ENCODE measurements at places on chromosomes 4 and X. TPM values are rescaled to one million over a fixed set of nuclear protein-coding genes. Genes with fewer than 3 reads are reported as not detected.

- H3K36me3 ChIP-seq: no peaks in the 10 kb centered on the region
- H3K27ac ChIP-seq: no peak overlapping the region
- no peak overlapping the region for H3K4me3 ChIP-seq
- no peaks in the 10 kb centered on the region for H3K4me1 ChIP-seq
- DNase-seq: no peak
These were observed 36.0 kb upstream of the SPANXC start for GRCh38 chrX:141278306-141278705.

GRCh38 chr4:83731609-83732008 lies 195.7 kb downstream of the GPAT3 start:
- no peak overlapping the region for H3K4me3 ChIP-seq
- H3K4me1 ChIP-seq: no peaks in the 10 kb centered on the region
- H3K36me3 ChIP-seq: no peaks in the 10 kb centered on the region

DNA sequence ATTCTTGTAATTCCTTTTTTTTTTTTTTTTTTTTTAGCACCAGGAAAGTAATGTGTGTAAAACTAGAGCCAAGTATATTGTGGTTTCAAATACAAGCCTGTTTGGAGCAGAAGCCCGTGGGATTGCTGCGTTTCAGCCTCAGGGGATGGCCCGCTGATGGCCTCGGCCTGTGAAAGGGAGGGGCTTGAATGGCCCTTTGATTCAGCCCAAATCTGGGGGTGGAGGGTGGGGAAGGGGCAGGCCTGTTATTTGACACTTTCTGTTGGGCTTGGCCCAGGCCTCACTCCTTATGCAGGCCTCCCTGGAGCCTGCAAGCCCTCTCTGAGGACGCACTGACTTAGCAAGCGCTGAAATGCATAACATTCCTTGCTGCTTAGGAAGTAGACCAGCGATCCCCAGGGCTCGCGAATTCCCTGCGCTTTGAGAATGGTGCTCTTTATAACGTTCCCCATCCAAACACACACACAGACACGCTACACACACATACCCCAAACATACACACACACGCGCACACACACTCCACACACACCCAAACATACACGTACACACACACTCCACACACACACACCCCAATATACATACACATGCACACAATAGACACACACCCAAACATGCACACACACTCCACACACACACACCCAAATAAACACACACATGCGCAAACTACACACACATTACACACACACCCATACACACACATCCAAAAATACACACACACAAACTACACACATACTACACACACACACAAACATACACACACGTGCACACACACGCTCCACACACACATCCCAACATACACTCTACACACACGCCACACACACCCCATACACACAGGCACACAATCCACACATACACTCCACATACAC lies 29.6 kb downstream of the TLR10 start:
- H3K4me3 ChIP-seq: no peak overlapping the region
- peak; percentile 86 for DNase-seq

- no peaks in the 10 kb centered on the region for H3K4me1 ChIP-seq
- no peak overlapping the region for H3K4me3 ChIP-seq
- H3K36me3 ChIP-seq: no peaks in the 10 kb centered on the region
- no peaks in the 10 kb centered on the region for H3K27me3 ChIP-seq
- no peak for DNase-seq
These were observed 99.9 kb upstream of the BEND4 start for GRCh38 chr4:42252315-42252714.

FRAS1 gene
- total RNA-seq: 6.0 TPM

PRKG2 gene
- 0.79 TPM for total RNA-seq

GRCh38 chrX:133258481-133258880 lies 40.3 kb upstream of the TFDP3 start:
- H3K27me3 ChIP-seq: no peaks in the 10 kb centered on the region
- no peak for DNase-seq
- H3K27ac ChIP-seq: no peak overlapping the region
- no peaks in the 10 kb centered on the region for H3K36me3 ChIP-seq
- H3K4me3 ChIP-seq: no peak overlapping the region
- H3K4me1 ChIP-seq: no peaks in the 10 kb centered on the region

- H3K27ac ChIP-seq: no peak overlapping the region
- no peaks in the 10 kb centered on the region for H3K36me3 ChIP-seq
- peaks cover 25% of the 10 kb centered on the region for H3K27me3 ChIP-seq
- no peak overlapping the region for H3K4me3 ChIP-seq
- no peak for DNase-seq
These were observed 4.1 kb downstream of the KDR start for GRCh38 chr4:55121246-55121645.

DNA sequence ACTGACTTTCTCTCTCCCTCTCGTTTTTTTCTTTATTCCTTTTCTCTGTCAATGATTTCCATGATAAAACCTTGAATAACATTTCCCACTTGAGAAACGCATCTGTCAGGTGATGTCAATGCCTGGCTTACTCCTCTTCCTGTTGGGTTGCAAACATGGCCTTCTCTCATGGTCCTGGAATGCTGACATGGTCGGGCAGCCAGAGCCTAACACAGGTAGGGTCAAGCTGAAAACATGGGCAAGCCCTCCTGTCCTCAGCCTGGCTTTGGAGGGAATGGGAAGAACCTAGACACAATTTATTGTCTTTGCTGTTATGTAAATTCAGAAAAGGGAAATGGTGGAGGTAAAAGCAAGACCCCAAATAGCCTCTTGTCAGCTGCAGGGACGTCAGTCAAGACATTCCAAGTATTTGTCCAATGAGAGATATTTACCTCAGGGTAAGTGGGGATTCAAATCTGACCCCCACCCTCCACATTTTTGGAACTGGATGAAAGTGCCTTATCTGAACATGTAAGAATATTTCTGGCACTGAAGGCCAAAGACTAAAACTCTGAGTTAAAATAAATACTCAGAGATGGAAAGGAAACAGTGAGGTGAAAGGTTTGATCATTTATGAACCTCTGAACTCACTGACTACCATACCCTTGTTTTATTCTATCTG lies 473.8 kb downstream of the SPRY1 start:
- no peaks in the 10 kb centered on the region for H3K36me3 ChIP-seq

CYLC1 gene
- not detected for total RNA-seq

- H3K4me1 ChIP-seq: peaks cover 35% of the 10 kb centered on the region
- no peak overlapping the region for H3K4me3 ChIP-seq
- H3K27ac ChIP-seq: no peak overlapping the region
- no peaks in the 10 kb centered on the region for H3K27me3 ChIP-seq
These were observed 44.5 kb downstream of the STIM2 start for GRCh38 chr4:26905172-26905571.

DNA sequence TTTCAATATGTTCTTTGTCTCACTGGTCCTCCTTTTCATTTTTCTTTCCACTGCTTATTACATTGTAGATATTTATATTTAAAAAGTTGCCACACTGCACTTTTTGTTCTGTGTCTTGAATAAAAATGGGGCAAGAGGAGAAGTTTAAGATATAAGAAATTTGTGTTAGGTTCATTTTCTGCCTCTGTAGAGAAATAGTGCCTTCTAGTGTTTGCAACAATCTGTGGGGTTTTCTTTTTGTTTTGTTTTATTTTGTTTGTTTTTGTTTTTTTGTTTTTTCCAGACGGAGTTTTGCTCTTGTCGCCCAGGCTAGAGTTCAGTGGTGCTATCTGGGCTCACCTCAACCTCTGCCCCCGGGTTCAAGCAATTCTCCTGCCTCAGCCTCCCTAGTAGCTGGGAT lies 20.1 kb upstream of the SMIM14 start:
- H3K27ac ChIP-seq: no peak overlapping the region
- no peak for DNase-seq
- no peaks in the 10 kb centered on the region for H3K36me3 ChIP-seq
- H3K4me1 ChIP-seq: peaks cover 5% of the 10 kb centered on the region
- no peak overlapping the region for H3K4me3 ChIP-seq

- DNase-seq: no peak
- H3K27me3 ChIP-seq: no peaks in the 10 kb centered on the region
- H3K36me3 ChIP-seq: no peaks in the 10 kb centered on the region
- no peak overlapping the region for H3K4me3 ChIP-seq
- no peak overlapping the region for H3K27ac ChIP-seq
These were observed 4.8 kb upstream of the TIMP1 start for GRCh38 chrX:47577424-47577823.

- no peak for DNase-seq
- H3K36me3 ChIP-seq: no peaks in the 10 kb centered on the region
- no peak overlapping the region for H3K4me3 ChIP-seq
- no peak overlapping the region for H3K27ac ChIP-seq
These were observed 87.9 kb upstream of the SPRY1 start for GRCh38 chr4:123308667-123309066.

- H3K4me3 ChIP-seq: no peak overlapping the region
- no peak overlapping the region for H3K27ac ChIP-seq
- DNase-seq: no peak
These were observed 21.1 kb downstream of the MAGEB16 start for GRCh38 chrX:35819241-35819640.

TMEM271 gene
- 8.7 TPM for total RNA-seq

DNA sequence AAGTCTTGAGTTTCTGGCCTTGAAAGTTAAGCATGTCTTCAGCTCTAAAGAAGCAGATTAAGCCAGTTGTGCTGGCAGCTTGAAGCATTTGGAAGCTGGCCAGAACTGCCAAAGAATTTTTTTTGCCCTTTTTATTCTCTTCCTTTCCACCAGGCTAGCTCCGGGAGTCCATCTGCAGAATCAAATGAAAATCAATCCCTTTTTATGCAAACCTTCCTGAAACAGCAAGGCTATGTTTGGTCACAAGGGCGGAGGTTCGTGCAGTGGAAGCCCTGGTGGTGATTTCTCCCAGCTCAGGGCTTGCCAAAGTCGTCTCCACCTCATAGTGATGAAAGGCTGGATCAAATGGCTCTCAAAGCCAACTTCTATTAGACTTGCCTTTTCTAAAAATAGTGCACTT lies 21.6 kb upstream of the C4orf54 start:
- H3K4me1 ChIP-seq: no peaks in the 10 kb centered on the region
- H3K36me3 ChIP-seq: no peaks in the 10 kb centered on the region
- no peak overlapping the region for H3K27ac ChIP-seq
- no peaks in the 10 kb centered on the region for H3K27me3 ChIP-seq

GRCh38 chrX:15804563-15804962 lies 14.3 kb downstream of the ZRSR2 start:
- H3K27me3 ChIP-seq: no peaks in the 10 kb centered on the region
- no peaks in the 10 kb centered on the region for H3K4me1 ChIP-seq
- peaks cover 11% of the 10 kb centered on the region for H3K36me3 ChIP-seq
- H3K27ac ChIP-seq: no peak overlapping the region
- no peak overlapping the region for H3K4me3 ChIP-seq
- DNase-seq: no peak

- no peaks in the 10 kb centered on the region for H3K4me1 ChIP-seq
- no peak for DNase-seq
- H3K4me3 ChIP-seq: no peak overlapping the region
- no peaks in the 10 kb centered on the region for H3K27me3 ChIP-seq
These were observed 94.1 kb upstream of the TLR2 start for GRCh38 chr4:153589703-153590595.

GRCh38 chr4:181272422-181272821 lies 970.8 kb upstream of the TENM3 start:
- no peaks in the 10 kb centered on the region for H3K36me3 ChIP-seq
- no peaks in the 10 kb centered on the region for H3K27me3 ChIP-seq
- H3K4me3 ChIP-seq: no peak overlapping the region
- H3K27ac ChIP-seq: no peak overlapping the region
- H3K4me1 ChIP-seq: no peaks in the 10 kb centered on the region
- DNase-seq: no peak

GRCh38 chr4:169611157-169611556 lies 1.2 kb downstream of the NEK1 start:
- H3K4me1 ChIP-seq: peaks cover 20% of the 10 kb centered on the region
- peak overlapping the region; percentile 73 for H3K4me3 ChIP-seq
- no peak for DNase-seq
- H3K27me3 ChIP-seq: no peaks in the 10 kb centered on the region
- no peak overlapping the region for H3K27ac ChIP-seq
- no peaks in the 10 kb centered on the region for H3K36me3 ChIP-seq

ALPK1 gene
- total RNA-seq: 87.2 TPM

- H3K36me3 ChIP-seq: peaks cover 41% of the 10 kb centered on the region
- no peak for DNase-seq
- H3K27ac ChIP-seq: no peak overlapping the region
- no peaks in the 10 kb centered on the region for H3K4me1 ChIP-seq
- H3K27me3 ChIP-seq: no peaks in the 10 kb centered on the region
These were observed 102.0 kb downstream of the FNIP2 start for GRCh38 chr4:158870626-158871334.

- H3K4me3 ChIP-seq: peak overlapping the region; percentile 72
- peaks cover 21% of the 10 kb centered on the region for H3K4me1 ChIP-seq
- peaks cover 26% of the 10 kb centered on the region for H3K36me3 ChIP-seq
- H3K27me3 ChIP-seq: no peaks in the 10 kb centered on the region
These were observed 612 bp downstream of the MAGED2 start for GRCh38 chrX:54808109-54808604.

DUSP9 gene
- total RNA-seq: 0.48 TPM

All from suprapubic skin (tissue), 4 donors.